ENCODE measurements at places on chromosomes 16 and 17. TPM values are rescaled to one million over a fixed set of nuclear protein-coding genes. Genes with fewer than 3 reads are reported as not detected.

Gene OR1F1
- polyA plus RNA-seq, result not detected

Gene ABCC11
- 0.11 TPM for polyA plus RNA-seq

Gene EME1
- 0.45 TPM for polyA plus RNA-seq

Gene CBFA2T3
- 24.6 TPM for polyA plus RNA-seq

Gene PMFBP1
- polyA plus RNA-seq, result 3.7 TPM

Gene RNF222
- not detected for polyA plus RNA-seq

Gene KRTAP4-9
- polyA plus RNA-seq, result not detected

Gene KRTAP2-1
- polyA plus RNA-seq, result not detected

Gene EVPLL
- 0.09 TPM for polyA plus RNA-seq

Gene KRT40
- 0.61 TPM for polyA plus RNA-seq

Gene TOX3
- polyA plus RNA-seq, result 1.1 TPM

Gene VTN
- polyA plus RNA-seq, result 21.6 TPM

Gene CTDNEP1
- polyA plus RNA-seq, result 47.4 TPM

Gene CDH11
- 0.59 TPM for polyA plus RNA-seq

Gene TOM1L1
- 29.9 TPM for polyA plus RNA-seq

Gene TBX21
- polyA plus RNA-seq, result not detected

Gene ITFG1
- polyA plus RNA-seq, result 27.4 TPM

Gene SYT17
- polyA plus RNA-seq, result 11.4 TPM

Gene XAF1
- polyA plus RNA-seq, result 11.8 TPM

Gene PEMT
- 26.4 TPM for polyA plus RNA-seq

Gene HEATR9
- polyA plus RNA-seq, result not detected

Gene FLYWCH2
- 18.2 TPM for polyA plus RNA-seq

Gene ARRB2
- 21.3 TPM for polyA plus RNA-seq

Gene OR2C1
- polyA plus RNA-seq, result not detected

Gene TOP2A
- polyA plus RNA-seq, result 0.42 TPM

Gene PRSS27
- 2.1 TPM for polyA plus RNA-seq

Gene ZP2
- not detected for polyA plus RNA-seq

Gene SLC13A2
- not detected for polyA plus RNA-seq

Gene C17orf67
- polyA plus RNA-seq, result 3.2 TPM

Gene SPNS2
- polyA plus RNA-seq, result 43.7 TPM

Gene SLC2A4
- polyA plus RNA-seq, result 1.0 TPM

Gene HID1
- 262 TPM for polyA plus RNA-seq

Gene HAS3
- polyA plus RNA-seq, result 0.87 TPM

Gene TEKT3
- polyA plus RNA-seq, result 2.7 TPM

Gene NKIRAS2
- 11.7 TPM for polyA plus RNA-seq

Gene EPN3
- polyA plus RNA-seq, result 6.9 TPM

Gene IGF2BP1
- under 0.01 TPM for polyA plus RNA-seq

Gene INCA1
- polyA plus RNA-seq, result 2.4 TPM

Gene CMTM3
- 4.8 TPM for polyA plus RNA-seq

Gene ST6GALNAC2
- polyA plus RNA-seq, result 15.0 TPM

Gene GLP2R
- polyA plus RNA-seq, result 0.84 TPM

Gene CFAP119
- polyA plus RNA-seq, result 21.4 TPM

Gene CCL5
- polyA plus RNA-seq, result 2.1 TPM

Gene ZNF778
- 1.2 TPM for polyA plus RNA-seq

Gene PDIA2
- polyA plus RNA-seq, result 3,084 TPM

Gene ZG16
- 2.4 TPM for polyA plus RNA-seq

Gene KRTAP3-2
- not detected for polyA plus RNA-seq

Gene VPS35
- polyA plus RNA-seq, result 6.6 TPM

Gene CCDC200
- 0.26 TPM for polyA plus RNA-seq

Measured in pancreas (tissue), 10 donors.